ENCODE measurements at places on chromosomes 13 and 19. TPM values are rescaled to one million over a fixed set of nuclear protein-coding genes. Genes with fewer than 3 reads are reported as not detected.
A peak's percentile ranks its signal among the peaks of the same experiment; 100 is the strongest.

DNA sequence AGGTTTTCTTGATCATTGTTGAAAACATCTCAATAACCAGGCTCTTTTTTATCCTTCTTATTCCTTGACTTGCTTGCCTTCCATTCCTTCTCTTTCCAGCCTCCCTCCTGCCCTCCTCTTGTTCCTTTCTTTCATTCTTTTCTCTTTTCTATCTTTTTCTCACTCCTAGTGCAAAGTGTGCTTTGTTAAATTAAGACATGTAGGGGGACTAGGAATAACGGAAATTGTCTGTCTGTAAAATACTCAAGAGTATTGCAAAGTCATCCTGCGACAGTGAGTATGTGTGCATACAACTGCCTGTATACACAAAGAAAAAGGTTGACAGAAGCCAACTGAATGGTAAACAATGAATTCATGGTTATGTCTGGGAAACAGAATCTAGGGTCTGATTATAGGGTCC, 70.1 kb downstream of the LRRC63 start:
- DNase-seq, result no peak

- DNase-seq, result no peak
These were observed 2.3 kb downstream of the RPL13A start for GRCh38 chr19:49489601-49490167.

Gene GTF3A
- polyA plus RNA-seq, result 46.5 TPM

DNA sequence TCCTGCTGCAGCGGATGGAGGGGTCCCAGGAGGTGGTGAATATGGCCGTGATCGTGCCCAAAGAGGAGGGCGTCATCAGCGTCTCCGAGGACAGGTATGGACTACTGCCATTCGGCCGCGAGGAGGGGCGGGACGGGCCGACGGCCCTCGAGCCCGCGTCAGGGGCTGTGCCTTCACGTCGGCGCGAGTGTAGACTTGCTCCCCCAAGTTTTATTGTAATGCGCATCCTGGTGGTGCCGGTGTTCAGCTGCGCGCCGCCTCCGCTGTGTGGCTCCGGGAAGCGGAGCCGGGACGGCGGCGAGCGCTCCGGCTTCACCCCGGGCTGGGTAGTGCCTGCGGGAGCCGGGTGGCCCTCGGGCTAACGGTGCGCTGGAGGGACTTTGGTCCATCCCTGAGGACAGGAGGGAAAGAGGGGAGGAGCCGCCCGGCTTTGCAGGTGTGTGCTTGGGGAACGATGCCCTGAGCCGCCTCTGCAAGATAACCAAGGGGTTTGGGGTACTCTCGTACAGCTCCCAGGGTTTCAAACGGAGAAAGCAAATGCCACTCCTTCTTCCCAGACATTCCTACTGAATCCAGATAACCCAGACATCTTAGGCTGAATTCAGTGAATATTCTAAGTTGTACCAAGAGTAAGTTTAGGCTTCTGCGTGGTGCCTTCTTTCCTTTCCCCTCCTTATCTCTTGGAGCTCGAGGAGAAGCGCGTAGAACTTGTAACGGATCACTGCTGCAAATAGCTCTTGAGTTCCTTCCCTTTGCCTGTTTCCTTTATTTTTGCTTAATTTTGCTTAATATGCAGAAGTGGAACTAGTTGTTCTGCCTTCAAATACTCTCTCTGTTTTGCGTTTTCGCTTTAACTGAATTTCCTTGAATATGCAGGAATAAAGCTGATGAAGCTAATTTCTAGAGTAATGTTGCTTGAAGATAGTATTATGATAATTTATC, 740 bp downstream of the WDFY2 start:
- no peak for DNase-seq

- peak; percentile 60 for DNase-seq
These were observed 7.6 kb downstream of the PNKP start for GRCh38 chr19:49859682-49860335.

DNA sequence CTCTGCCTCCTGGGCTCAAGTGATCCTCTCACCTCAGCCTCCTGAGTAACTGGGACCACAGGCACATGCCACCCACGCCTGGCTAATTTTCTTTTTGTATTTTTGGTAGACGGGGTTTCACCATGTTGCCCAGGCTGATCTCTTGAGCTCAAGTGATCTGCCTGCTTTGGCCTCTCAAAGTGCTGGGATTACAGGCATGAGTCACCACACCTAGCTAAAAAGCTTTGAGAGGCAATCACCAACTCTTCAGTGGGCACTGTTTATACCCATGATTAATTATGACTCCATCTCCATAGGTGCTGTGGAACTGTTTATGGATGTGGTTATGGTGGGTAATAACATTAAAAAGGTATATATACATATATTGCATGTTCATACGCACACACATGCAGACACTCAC, 7.5 kb upstream of the RBM26 start:
- DNase-seq, result no peak

DNA sequence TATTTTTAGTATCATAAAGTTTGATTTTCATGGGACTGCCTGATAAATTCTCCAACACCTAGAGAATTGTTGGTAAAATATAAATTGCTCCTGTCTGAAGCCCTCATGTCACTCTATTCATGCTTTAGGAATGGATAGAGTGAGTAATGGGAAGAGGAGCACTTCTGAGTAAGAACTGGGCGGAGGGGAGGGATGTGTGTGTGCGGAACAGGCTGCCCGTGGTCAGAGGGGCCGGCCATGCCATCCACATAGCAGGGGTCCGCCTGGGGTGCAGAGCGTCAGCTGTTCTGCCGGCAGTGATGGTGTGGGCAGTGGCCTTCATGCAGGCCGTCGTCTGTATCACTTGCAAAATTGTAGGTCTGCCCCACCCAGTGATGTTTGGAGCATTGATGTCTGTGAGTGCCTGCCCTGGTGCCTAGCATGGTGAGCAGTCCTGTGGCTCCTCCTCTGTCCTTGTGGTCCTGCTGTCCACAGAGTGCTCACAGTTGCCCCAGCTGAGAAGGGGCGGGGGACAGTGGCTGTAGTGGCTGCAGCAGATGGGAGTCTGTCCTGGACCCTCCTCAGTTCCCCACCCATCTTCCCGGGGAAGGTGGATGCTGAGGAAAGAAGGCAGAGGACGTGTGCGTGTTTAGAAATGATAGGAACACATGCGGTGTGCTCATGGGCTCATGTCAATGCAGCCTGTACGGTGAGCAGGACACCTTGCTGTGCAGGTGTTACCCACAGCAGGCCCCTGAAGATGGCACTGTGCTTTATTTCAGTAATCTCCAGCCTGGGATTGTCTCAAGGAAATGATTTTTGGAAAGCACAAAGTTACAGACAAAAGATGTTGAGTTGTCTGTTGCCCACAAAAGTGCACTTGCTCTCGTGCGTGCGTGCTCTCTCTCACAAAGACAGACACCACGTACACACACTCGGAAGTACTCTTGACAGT, 49.4 kb upstream of the TEX29 start:
- no peak for DNase-seq

DNA sequence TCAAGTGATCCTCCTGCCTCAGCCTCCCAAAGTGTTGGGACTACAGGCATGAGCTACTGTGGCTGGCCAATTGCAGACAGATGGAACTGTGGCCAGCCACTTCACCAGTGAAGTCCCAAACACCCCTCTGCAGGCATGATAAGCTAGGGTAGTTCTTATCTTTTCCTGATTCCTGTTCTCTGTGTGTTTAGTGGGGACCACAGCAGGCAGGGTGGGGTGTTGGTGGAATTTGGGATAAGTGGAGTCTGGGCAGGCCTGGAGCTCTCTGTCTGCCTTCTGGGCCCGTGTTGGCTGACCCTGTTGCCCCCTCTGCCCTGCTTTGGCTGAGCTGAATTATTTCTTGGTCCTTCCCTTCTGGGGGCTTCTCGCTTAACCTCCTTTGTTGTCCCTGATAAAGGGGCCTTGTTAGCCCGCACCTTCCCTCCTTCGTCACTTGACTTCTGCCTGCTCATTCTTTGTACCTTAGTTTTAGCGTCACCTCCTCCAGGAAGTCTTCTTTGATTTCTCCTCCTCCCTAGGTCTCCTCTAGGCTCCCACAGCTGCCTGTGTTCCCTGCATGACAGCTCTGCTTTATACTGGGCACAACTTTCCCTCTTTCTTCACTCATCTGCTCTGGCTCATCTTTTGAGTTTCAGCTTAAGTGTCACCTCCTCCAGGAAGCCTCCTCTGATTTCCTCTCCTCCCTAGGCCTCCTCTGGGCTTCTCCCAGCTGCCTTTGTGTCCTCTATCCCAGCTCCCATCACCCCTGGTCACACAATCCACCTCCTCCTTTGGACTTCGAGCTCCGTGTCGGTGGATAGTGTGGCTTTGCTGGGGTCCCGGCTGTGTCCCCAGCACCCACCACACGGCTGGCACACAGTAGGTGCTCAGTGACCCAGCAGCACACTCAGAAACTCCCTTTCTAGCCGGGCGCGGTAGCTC, 1.7 kb upstream of the NCLN start:
- peak; percentile 41 for DNase-seq

- no peak for DNase-seq
These were observed 39.4 kb upstream of the LMO7 start for GRCh38 chr13:75596657-75597182.

Gene LSM4
- polyA plus RNA-seq, result 66.0 TPM

GRCh38 chr13:74061926-74062595, 72.1 kb downstream of the KLF12 start:
- DNase-seq, result peak; percentile 32

GRCh38 chr13:23074075-23074828, 106.5 kb upstream of the SGCG start:
- no peak for DNase-seq

Gene SIGLEC12
- 0.73 TPM for polyA plus RNA-seq

- no peak for DNase-seq
These were observed 28.2 kb downstream of the ATP8B3 start for GRCh38 chr19:1783874-1784273.

- no peak for DNase-seq
These were observed 112.5 kb downstream of the COG6 start for GRCh38 chr13:39767791-39768517.

DNA sequence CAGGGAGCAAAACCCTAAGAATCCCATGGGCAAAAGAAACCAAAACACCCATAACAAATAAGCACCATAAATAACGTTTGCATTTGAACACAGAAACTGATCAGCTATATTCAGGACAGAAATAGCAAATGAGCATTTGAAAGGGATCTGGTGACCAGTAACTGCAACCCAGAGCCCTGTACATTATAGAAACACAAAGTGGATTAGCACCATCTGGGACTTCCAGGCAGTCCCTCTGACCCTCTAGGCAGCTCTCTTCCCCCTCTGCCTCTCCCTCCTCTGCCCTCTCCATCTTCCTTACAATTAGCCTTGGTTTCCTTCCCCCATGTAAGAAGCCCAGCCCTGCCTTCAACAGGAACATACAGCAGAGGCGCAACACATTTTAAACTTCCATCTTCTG, 215.0 kb downstream of the DCLK1 start:
- DNase-seq, result no peak

- no peak for DNase-seq
These were observed 43.2 kb downstream of the ZNF571 start for GRCh38 chr19:37551129-37551993.

GRCh38 chr13:99687723-99688397, 186.6 kb downstream of the TM9SF2 start:
- DNase-seq, result no peak

DNA sequence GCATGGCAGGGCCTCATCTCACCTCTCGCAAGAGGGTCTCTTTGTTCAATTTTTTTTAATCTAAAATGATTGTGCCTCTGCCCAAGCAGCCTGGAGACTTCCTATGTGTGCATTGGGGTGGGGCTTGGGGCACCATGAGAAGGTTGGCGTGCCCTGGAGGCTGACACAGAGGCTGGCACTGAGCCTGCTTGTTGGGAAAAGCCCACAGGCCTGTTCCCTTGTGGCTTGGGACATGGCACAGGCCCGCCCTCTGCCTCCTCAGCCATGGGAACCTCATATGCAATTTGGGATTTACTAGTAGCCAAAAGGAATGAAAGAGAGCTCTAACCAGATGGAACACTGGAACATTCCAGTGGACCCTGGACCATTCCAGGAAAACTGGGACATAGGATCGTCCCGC, 8.0 kb downstream of the FXYD3 start:
- DNase-seq, result no peak

DNA sequence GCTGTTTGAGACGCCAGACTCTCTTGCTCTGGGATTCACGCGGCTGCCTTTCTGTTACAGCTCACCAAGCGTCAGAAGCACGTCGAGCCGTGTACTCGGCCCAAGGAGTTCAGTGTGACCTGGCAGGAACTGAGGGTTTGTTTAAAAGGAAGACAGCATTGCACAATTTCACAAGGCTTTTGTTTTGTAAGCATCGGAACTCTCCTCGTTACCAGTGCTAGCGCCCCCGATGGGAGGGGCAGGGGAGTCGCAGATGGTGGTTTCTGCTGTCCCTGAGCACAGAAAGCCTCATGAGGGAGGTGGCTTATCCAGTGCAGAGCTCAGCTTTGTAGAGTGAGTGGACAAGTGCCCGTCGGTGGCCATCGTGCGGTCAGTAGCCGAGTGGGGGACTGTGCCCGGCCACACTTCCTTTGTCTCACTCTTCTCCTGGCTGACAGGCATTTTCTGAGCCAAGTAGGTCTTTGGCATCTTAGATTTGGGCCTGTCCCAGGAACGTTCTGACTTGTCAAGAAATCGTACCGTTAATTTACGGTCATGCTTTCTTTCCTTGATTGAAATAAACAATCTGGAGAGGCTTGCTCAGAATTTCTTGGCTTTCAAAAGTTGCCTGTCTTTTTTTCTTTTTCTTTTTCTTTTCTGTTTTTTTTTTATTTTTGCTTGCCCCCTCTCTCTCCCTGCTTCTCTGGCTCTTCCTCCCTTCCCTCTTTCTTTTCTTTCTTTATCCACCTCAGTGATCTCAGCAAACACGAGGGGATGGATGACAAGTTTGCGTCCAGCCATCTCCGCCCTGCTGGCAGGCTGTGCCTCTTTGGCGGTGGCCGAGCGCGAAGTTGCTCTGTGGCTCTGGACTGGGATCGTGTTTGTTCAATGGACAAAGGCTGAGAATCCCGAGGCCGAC, 7.7 kb downstream of the KDM4B start:
- DNase-seq, result peak; percentile 86

- DNase-seq, result no peak
These were observed 34.8 kb downstream of the FOXO1 start for GRCh38 chr13:40631605-40632004.

Gene KLK3
- polyA plus RNA-seq, result 0.13 TPM

GRCh38 chr13:37656247-37656940, 57.8 kb upstream of the POSTN start:
- no peak for DNase-seq

DNA sequence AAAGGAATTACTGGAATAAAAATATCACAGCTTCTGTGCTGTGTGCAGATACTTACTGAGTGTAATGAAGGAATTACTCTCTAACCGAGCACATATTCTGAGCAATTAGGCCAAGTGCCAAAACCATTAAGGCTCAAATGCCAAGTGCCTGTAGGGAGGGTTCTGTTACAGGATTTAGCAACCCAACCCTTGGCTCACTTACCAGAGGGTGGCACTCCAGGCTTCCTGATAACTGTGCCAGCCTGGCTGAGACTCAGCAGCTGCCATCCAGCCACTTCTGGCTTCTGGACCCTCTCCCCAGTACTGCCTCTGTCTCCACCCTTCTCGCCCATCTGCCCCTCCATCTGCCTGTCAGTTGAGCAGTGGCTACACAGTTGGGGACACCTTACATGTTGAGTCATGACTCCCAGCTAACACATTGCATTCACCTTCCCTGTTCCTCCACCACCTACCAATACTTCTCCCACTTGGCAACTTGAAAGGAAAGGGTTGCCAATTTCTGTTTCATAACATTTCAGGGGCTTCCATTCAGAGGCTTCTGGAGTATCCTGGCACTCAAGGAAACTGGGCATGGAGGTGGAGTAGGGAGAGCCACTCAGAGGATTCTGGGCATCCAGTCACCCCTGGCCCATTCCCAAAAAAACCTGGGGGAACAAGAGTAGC, 110.5 kb downstream of the COG6 start:
- DNase-seq, result peak; percentile 50
